ENCODE measurements at places on chromosomes 3 and 15.

DNA sequence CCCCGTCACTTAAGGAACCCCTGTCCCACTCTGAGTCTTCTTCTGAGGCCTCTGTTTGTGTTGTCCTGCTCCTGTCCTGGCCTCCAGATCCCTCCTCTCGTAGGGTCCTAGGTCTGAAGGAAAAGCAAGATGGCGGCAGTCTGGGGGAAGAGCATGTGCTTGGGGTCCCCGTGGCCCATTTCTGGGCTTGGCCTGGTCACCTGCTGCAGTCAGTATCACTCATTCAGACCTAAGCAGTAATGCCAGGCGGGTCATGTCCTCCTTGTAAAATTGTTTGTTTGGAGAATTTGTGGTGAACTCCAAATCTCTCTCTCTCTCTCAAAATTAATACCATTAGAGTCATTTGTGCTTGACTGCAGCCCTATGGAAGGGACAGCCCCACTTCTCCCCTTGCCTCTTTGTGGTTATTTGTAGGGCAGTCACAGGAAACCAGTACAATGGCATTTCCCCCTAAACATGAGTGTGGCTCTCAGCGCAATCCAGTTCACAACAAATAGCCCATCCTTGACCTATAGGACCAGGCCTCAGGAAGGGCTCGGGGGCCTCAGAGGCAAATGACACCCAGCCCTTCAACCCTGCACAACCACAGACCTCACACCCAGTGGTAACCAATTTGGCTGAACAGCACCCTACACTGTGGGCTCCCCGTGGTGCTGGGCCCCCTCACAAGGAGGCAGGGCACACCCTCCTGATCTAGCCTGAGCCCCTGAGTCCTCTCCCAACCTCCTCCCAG is 173.5 kb downstream of the OR4M2 start:
- no peak for DNase-seq

- DNase-seq = no peak
Observed at GRCh38 chr15:25694239-25694584, 168.9 kb downstream of the ATP10A start.

GRCh38 chr3:16071206-16071605 is 103.3 kb upstream of the GALNT15 start:
- no peak for DNase-seq

- no peak for DNase-seq
Observed at GRCh38 chr15:100692671-100693070, 90.3 kb downstream of the ASB7 start.

GRCh38 chr3:61729038-61729634 is 167.8 kb downstream of the PTPRG start:
- DNase-seq = no peak

DNA sequence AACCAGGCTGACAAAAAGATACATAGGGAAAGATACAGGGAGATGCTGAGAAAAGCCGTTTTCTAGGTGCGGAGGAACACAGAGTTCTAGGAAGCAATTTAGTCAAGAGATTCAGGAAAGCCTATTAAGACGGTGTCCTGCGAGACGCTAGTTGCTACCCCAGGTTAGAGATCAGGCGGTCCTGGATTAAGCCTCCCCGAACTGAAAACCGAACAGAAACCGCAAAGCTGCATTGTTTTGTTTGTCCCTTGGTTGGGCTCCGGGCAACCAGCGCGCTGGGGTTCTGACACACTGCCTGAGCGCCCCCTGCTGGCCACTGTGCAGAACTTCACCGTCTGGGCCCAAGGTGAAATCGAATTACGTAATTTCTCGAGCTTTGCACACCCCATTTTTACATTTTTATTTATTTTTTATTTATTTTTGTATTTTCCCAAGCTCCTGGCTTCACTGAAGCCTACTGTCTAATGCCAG is 37.3 kb upstream of the NDUFB4 start:
- peak; percentile 91 for DNase-seq

DNA sequence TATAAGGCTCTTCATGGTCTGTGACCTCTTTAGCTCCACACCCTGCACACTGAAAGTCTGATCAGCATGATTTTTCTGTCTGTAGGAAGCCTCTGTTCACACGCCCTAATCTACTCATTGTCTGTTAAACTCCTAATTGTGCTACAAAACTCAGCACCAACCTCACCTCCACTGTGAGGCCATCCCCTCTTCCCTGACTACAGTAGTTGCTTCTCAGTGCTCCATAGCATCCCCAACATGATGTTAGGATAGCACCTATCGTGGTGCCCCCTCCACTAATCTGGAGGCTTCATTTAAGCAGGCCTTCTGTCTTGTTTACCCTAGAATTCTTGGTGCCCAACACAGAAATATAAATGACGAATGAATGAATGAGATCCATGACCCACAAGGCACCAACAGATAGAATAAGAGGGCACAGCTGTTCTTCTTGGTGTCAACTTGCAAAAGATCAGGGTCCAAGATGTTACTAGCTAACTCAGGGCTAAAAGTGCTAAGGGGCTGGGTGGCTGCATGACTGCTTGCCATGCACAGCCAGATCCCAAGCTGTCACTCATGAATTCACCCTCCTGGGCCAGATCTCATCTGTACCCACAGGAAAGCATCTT is 55.2 kb upstream of the HEG1 start:
- DNase-seq = no peak

DNA sequence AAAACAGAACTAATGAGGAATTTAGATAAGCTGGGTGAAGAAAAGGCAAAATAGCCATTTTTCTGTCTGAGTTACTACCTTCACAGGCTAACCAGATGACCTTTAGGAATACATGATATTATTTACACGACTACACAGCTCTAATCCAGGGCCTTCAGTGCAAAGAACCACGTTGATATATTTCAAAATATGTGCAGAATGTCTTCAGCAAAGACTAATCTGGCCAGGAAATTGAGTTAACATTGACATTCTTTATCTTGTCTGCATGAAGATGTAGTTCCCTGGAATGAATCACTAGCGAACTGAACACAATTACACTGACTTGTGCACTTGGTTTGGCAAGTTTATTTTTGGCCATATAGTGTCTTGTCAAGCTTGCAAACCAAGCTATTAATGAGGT is 41.5 kb downstream of the PDHB start:
- no peak for DNase-seq

DNA sequence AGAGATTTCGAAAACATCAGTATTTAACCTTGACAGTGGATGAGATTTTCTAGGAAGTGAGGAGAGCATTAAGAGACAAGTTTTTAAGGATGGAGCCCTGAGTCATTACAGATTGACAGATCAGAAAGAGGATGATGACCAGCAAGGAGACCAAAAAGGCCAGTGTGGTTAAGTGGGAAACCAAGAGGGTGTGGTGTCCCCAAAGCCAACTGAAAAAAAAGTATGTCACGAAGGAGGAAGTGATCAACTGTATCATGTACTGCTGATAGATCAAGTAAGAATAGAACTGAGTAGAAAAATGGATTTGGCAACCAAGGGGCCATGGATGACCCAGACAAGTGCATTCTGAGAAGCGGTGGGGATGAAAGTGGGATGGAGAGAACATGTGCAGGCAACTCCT is 491.8 kb downstream of the FHIT start:
- DNase-seq = no peak

GRCh38 chr3:138297059-138297607 is 32.5 kb downstream of the NME9 start:
- DNase-seq = no peak

DNA sequence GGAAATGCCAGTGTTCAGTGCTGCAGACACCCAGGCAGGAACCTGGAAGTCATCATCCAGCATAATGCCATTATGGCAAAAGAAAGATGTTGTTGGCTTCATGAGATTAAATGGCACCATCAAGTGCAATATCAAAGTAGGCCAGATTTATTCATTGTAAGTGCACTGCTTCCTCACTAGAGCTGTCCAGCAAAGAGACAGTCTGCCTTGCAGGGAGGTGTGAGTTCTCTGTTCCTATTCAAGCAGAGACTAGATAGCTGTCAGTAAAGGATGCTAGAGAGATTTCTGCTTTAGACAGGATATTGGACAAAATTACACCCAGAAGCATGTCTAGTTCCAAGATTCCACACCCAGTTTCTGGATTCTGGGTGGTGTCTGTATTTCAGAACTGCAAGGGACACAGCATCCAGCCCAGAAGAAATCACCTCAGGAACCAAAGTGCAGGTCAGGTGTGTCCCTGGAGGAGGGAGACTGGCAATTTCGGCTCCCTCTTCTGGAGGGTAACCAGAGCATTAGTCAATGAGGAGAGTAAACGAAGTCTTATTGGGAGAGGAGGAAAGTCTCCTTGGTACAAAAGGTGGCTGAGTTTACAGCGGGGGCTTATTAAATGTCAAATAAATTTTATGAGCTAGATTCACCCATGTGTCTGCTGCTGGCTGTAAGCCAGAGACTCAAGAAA is 377.3 kb downstream of the EPHB1 start:
- DNase-seq = no peak

DNA sequence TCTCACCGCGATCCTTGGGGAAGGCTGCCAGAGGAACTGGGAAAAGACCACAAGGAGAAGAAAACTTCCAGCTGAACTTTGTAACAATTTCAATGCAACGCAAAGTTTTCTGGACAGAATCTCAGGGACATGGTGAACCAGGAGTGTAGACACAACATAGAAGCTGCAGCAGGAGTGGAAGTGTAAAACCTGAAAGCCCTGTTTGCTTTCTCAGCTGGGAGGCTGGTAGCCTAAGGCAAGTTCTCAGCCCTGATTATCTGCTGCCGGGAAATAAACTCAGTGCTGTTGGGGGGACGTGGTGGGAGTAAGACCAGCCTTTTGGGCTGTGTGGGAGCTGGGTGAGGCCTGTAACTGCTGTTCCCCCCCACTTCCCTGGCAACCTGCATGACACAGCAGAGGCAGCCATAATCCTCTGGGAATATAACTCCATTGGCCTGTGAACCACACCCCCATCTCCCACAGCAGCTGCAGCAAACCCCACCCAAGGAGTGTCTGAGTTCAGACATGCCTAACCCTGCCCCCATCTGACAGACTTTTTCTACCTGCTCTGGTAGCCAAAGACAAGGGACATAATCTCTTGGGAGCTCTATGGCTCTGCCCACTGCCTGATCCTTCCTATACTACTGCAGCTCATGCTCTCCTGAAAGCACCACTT is 106.7 kb downstream of the ZNF621 start:
- no peak for DNase-seq

- no peak for DNase-seq
Observed at GRCh38 chr3:133757701-133758567, 11.7 kb downstream of the TF start.

Measured in neuronal stem cell (in vitro differentiated cells).